Kidney (tissue), 22 donors: ENCODE measurements at places on chromosomes 5 and 9. TPM values are rescaled to one million over a fixed set of nuclear protein-coding genes. Genes with fewer than 3 reads are reported as not detected.

- H3K4me1 ChIP-seq: no peaks in the 10 kb centered on the region
- no peak overlapping the region for H3K4me3 ChIP-seq
- H3K27me3 ChIP-seq: no peaks in the 10 kb centered on the region
- no peak for DNase-seq
These were observed 155.8 kb downstream of the TSSK1B start for GRCh38 chr5:113278976-113279375.

GRCh38 chr5:136907371-136907770 is 542.0 kb upstream of the TRPC7 start:
- no peak for DNase-seq
- H3K4me1 ChIP-seq: no peaks in the 10 kb centered on the region
- H3K36me3 ChIP-seq: no peaks in the 10 kb centered on the region
- no peaks in the 10 kb centered on the region for H3K27me3 ChIP-seq

DNA sequence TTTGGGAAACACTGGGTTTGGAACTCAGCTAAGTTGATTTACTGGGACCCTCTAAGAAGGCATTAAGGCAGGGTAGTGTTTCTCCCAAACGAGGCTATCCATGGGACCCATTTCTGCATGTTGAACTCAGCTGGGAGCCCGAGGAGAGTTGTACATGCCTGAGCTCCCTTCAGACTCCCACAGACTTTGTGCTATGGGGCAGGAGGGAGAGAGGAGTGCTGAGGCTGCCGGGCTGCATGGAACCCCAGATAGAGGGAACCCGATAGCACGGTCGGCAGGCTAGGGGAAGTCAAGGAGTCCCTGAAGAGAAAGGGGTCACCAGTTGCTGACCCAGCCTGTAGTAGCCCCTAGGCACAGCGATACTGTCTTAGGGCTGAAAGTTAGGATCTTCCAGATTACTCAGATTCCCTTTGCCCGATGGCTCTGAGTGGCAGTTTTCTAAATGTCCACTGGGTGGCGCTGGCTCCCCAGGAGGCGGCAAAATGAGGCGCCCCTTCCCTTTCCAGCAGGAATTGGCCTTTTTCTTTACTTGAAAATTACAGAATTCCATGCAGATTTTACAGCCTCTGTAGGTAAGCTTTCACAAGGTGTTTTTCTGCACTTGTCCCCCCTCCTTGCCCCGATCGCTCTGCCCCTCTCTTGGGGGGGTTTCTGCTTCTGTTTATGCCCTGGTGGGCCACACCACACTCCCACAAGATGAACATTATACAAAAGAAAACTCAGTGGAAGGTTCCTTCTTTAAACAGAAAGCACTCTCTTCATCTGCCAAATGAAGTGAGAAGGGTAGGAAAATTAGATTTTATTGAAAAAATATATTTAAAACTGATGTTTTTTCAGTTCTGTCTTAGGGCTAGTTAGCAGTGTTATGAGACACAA is 17.8 kb downstream of the NANS start:
- no peaks in the 10 kb centered on the region for H3K4me1 ChIP-seq
- H3K36me3 ChIP-seq: peaks cover 4% of the 10 kb centered on the region
- H3K27me3 ChIP-seq: no peaks in the 10 kb centered on the region
- no peak overlapping the region for H3K4me3 ChIP-seq

DNA sequence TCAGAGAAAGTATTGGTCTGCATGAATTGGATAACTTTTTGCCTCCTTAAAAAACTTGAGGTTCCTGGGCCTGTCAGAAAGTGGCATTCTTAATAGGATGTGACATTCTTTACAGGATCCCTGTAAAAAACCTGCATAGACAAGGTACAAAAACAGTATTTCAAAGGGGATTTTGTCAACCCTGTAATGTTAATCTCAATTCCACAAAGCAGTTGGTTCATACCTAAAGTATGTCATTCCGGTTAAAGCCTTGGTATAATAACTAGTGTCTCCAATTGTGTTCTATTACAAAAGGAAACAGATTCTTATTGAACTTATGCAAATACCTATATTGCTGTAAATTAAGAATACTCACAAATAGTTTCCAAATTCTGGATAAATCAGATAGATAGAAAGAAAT is 169.7 kb downstream of the CDH10 start:
- H3K4me3 ChIP-seq: no peak overlapping the region
- H3K27ac ChIP-seq: no peak overlapping the region
- no peaks in the 10 kb centered on the region for H3K36me3 ChIP-seq
- H3K4me1 ChIP-seq: no peaks in the 10 kb centered on the region

GRCh38 chr5:1262381-1262780 is 32.5 kb downstream of the TERT start:
- no peak overlapping the region for H3K27ac ChIP-seq
- no peaks in the 10 kb centered on the region for H3K36me3 ChIP-seq
- no peaks in the 10 kb centered on the region for H3K4me1 ChIP-seq
- H3K27me3 ChIP-seq: no peaks in the 10 kb centered on the region
- no peak overlapping the region for H3K4me3 ChIP-seq

GRCh38 chr9:6984941-6985578 is 227.3 kb downstream of the KDM4C start:
- H3K4me1 ChIP-seq: no peaks in the 10 kb centered on the region
- H3K27me3 ChIP-seq: no peaks in the 10 kb centered on the region
- no peak overlapping the region for H3K27ac ChIP-seq
- DNase-seq: no peak
- H3K36me3 ChIP-seq: peaks cover 2% of the 10 kb centered on the region

- no peak for DNase-seq
- no peak overlapping the region for H3K27ac ChIP-seq
- no peaks in the 10 kb centered on the region for H3K36me3 ChIP-seq
- H3K27me3 ChIP-seq: no peaks in the 10 kb centered on the region
These were observed 41.1 kb upstream of the ALDOB start for GRCh38 chr9:101476576-101477208.

DNA sequence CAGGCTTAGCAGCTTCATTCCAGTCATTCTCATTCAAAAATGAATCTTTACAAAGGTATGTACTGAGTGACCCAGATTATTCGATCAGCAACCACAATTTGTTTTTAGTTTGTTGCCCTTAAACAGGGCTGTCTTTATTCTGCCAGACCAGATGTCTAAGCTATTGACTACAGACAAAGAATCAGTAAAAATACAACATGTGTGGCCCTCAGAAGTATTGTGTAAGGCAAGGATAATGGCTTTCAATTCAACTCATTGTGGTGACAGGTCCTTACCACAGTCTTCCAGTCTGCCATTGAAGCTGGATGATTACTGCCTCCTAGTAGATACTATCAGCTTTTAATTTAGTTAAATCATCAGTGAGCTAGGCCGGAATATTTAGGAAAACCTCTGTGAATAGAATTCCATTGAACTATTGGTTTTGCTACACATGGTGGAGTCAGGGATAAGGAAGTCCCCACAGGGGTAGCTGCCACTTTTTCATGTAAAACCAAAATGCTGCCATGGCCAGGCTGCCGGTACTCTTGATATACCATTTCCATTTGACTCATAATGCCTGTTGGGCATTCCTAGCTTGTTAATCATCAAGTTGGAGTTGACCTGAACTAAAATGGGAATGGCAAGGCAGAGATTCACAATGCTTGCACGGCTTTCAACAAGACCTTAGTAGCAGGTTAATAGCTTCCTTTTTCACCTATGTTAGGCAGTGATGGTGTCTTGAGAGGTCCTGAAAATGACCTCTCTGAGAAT is 175.6 kb downstream of the MEF2C start:
- no peaks in the 10 kb centered on the region for H3K27me3 ChIP-seq
- no peak overlapping the region for H3K27ac ChIP-seq
- no peak overlapping the region for H3K4me3 ChIP-seq
- H3K36me3 ChIP-seq: no peaks in the 10 kb centered on the region
- no peaks in the 10 kb centered on the region for H3K4me1 ChIP-seq

DNA sequence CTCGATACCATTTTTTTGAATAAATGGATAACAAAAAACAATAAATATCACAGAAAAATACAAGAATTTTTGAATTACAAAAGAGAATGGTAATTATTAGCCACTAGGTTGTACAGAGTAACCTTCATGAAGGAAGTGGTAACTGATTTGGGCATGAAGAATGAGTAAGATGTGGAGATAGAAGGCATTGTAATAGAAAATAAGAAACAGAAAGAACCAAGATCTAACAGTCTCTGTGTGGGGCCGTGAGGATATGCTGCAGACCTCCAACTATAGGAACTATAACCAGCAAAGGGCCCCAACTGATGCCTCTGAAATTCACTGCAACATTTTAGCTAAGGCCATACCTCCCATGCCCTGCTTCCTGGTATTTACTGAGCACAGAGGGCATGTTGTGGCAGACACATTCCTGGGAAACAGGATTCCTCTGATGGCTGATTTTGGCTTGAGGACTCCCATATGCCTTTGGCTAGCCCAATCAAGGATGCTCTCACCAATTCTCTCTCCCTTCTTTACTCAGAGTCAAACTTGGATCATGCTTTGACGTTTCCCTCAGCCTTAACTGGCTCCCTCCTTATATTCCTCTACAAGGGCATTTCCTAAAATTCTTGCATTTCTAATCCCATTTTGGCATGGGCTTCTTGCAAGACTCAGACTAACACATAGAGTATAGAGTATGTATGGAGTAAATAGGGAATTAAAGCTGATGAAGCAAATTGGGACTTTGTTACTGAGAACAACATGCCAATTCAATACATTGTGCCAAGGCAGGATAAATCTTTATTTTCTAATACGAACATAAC is 208.9 kb downstream of the PDE4D start:
- no peak for DNase-seq
- no peak overlapping the region for H3K4me3 ChIP-seq
- H3K27ac ChIP-seq: no peak overlapping the region
- H3K4me1 ChIP-seq: no peaks in the 10 kb centered on the region
- no peaks in the 10 kb centered on the region for H3K27me3 ChIP-seq

DNA sequence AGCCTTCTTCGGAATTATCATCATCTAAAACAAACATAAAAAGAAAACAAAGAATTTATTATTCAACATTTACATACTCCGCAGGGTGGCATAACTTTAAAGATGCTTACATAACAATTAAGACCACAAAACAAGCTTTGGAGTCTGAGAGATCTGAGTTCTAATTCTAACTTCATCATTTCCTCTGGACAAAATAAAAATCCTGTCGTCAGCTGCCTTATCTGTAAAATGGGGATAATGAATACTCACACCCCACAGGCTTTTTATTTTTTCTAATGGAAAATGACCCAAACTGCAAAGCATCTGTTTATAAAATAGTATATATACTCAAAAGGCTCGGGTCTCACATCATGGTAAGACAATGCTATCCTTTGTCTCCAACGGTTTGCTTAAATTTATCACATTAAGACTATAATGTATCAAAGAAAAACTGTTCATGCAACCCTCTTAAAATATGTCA is 4.3 kb downstream of the ARRDC3 start:
- DNase-seq: peak; percentile 53
- H3K4me3 ChIP-seq: peak overlapping the region; percentile 62
- peaks cover 10% of the 10 kb centered on the region for H3K36me3 ChIP-seq

- H3K27ac ChIP-seq: no peak overlapping the region
- no peaks in the 10 kb centered on the region for H3K27me3 ChIP-seq
- no peak overlapping the region for H3K4me3 ChIP-seq
- no peak for DNase-seq
These were observed 119.4 kb upstream of the PTCH1 start for GRCh38 chr9:95635986-95636671.

The TTC16 gene
- 0.32 TPM for polyA plus RNA-seq

The CNTNAP3B gene
- polyA plus RNA-seq: 13.9 TPM

The LVRN gene
- not detected for polyA plus RNA-seq

DNA sequence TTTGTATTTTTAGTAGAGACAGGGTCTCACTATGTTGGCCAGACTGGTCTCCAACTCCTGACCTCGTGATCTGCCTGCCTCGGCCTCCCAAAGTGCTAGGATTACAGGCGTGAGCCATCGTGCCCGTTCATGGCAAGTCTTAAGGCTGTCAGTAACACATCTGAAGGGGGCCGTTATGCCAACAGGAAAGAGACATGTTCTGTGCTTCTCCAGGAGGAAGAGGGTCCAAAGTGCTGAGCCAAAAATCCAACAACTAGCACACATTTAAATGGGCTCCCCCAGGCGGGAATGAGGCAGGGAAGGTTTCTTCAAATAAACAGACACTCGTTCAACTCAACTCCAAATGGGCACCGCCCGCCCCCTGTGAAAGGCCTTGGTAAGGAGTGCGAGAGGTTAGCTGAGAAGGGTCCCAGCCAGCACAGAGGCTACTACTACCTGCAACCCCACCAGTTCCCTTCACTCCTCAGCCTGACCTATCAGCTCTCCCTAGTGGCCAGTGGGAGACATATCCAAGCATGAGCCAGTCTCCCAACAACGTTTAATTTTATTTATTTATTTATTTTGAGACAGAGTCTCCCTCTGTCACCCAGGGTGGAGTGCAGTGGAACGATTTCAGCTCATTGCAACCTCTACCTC is 84.1 kb upstream of the DMRT1 start:
- H3K36me3 ChIP-seq: no peaks in the 10 kb centered on the region
- H3K4me1 ChIP-seq: peaks cover 9% of the 10 kb centered on the region
- H3K4me3 ChIP-seq: no peak overlapping the region
- peak; percentile 42 for DNase-seq
- H3K27me3 ChIP-seq: no peaks in the 10 kb centered on the region

DNA sequence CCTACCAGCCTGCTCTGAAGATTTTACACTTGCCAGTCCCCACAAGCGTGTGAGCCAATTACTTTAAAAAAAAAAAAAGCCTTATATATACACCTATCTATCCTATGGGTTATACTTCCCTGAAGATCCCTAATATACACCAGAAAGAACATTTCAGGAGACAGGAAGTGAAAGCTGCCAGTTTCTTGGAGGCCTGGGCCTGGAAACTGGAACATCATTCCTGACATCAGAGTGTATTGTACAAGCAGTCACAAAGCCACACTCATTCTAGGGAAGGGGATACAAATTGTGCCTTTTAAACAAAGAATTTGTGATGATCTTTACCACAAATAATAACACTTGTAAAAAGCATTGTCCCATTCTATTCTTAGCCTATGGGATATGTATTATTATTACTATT is 98.3 kb upstream of the FBN2 start:
- no peak overlapping the region for H3K27ac ChIP-seq
- no peaks in the 10 kb centered on the region for H3K4me1 ChIP-seq
- H3K27me3 ChIP-seq: no peaks in the 10 kb centered on the region
- H3K36me3 ChIP-seq: no peaks in the 10 kb centered on the region
- H3K4me3 ChIP-seq: no peak overlapping the region
- DNase-seq: no peak

The MLANA gene
- not detected for polyA plus RNA-seq

- no peak for DNase-seq
- H3K27ac ChIP-seq: no peak overlapping the region
- H3K4me1 ChIP-seq: no peaks in the 10 kb centered on the region
- H3K4me3 ChIP-seq: no peak overlapping the region
- H3K27me3 ChIP-seq: no peaks in the 10 kb centered on the region
These were observed 569.7 kb downstream of the ZNF608 start for GRCh38 chr5:124176692-124177091.

The MUSK gene
- not detected for polyA plus RNA-seq

The CDKN2B-AS1 gene
- not detected for polyA plus RNA-seq

- peaks cover 10% of the 10 kb centered on the region for H3K27me3 ChIP-seq
- no peak for DNase-seq
- H3K4me1 ChIP-seq: peaks cover 5% of the 10 kb centered on the region
- H3K36me3 ChIP-seq: no peaks in the 10 kb centered on the region
- peak overlapping the region; percentile 93 for H3K27ac ChIP-seq
- H3K4me3 ChIP-seq: peak overlapping the region; percentile 58
These were observed 536 bp upstream of the PPIC start for GRCh38 chr5:123037104-123037418.

The CCL27 gene
- polyA plus RNA-seq: not detected

- no peaks in the 10 kb centered on the region for H3K27me3 ChIP-seq
- H3K36me3 ChIP-seq: no peaks in the 10 kb centered on the region
- no peaks in the 10 kb centered on the region for H3K4me1 ChIP-seq
- no peak overlapping the region for H3K27ac ChIP-seq
- no peak overlapping the region for H3K4me3 ChIP-seq
- DNase-seq: peak; percentile 2
These were observed 17.3 kb downstream of the MEGF10 start for GRCh38 chr5:127307868-127308267.

- no peak overlapping the region for H3K4me3 ChIP-seq
- H3K4me1 ChIP-seq: no peaks in the 10 kb centered on the region
- H3K27me3 ChIP-seq: no peaks in the 10 kb centered on the region
These were observed 49.5 kb downstream of the GALNT12 start for GRCh38 chr9:98856982-98857381.

The C1QTNF3 gene
- polyA plus RNA-seq: 6.3 TPM
